Panc1 (cell line): ENCODE measurements at places on chromosomes 3 and 15. TPM values are rescaled to one million over a fixed set of nuclear protein-coding genes. Genes with fewer than 3 reads are reported as not detected.

DNA sequence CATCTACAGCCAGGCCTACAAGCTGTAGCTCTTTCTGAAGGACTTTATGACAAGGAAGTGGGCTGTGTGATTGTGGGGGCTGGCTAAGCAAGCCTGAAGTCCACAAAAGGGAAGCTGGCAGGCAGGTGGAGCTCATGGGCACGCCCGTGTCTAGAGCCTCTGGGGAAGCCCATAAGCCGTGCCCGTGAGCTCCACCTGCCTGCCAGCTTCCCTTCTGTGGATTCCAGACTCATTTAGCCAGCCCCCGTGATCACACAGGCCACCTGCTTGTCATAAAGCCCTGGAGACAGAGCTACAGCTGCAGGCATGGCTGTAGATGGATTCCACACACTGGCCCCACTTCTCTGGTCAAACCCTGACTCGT is 15.2 kb downstream of the EFCC1 start:
- DNase-seq, result no peak

CAND2 gene
- total RNA-seq, result 0.13 TPM

EPHA3 gene
- 0.05 TPM for total RNA-seq

FBXL22 gene
- 0.54 TPM for total RNA-seq
